Globus pallidus (tissue), 1 donor: ENCODE measurements at places on chromosomes 1 and 21.

- no peak for DNase-seq
These were observed 37.0 kb downstream of the ARHGEF10L start for GRCh38 chr1:17576519-17576853.

GRCh38 chr1:30919025-30919881 is 10.7 kb upstream of the SDC3 start:
- DNase-seq = no peak

- no peak for DNase-seq
These were observed 33.5 kb downstream of the CYYR1 start for GRCh38 chr21:26539566-26539965.

DNA sequence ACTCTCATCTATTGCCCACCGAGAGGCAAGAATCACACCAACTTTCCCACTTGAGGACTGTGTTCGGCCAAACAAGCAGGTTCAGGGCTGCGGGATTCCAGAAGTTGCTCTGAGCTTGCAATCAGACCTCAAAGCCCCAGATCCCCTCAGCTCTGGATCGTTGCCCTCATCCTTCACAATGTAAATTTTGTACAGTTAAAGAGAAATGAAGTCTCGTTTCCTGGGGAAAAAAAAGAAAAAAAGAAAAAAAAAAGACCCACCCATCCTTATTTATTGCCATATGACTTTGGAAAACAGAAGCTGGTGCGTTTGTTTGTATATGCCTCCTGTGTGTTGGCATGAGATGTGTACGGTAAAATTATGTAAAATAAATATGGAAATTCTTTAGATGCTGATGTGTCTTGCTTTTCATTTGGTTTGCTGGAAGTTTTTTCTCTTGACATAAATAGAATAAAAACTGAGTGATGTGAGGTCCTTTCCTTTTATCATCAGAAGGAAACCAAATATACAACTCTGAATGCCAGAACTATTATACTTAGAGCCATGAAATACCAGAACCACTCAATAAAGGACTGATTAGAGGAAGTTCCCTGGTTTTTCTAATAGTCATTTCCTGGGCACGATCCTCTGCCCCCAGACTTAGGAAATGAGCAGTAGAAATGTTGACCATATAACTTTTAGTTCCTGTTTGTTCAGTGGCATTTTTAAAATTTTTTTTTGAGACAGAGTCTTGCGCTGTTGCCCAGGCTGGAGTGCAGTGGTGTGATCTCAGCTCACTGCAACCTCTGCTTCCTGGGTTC is 48.7 kb downstream of the LHX4 start:
- peak; percentile 20 for DNase-seq

- DNase-seq = no peak
These were observed 829 bp downstream of the ALX3 start for GRCh38 chr1:110069404-110070281.

- DNase-seq = no peak
These were observed 161.7 kb downstream of the ROR1 start for GRCh38 chr1:63935553-63935952.

DNA sequence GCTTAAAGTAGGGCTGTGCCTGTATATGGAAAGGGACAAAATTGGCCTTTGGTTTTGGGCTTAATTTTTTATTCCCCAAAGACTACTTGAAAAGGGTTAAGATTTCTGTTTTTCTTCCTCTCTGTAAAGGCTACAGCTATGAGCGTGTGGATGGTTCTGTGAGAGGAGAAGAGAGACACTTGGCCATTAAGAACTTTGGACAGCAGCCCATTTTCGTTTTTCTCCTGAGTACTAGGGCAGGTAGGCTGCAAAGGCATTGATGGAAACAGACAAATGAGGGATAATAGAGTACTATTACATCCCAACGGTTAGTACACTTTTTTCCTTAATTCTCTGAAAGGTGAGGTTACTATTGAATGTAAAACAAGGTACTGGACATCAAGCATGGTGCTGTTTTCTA is 29.6 kb downstream of the CHD1L start:
- DNase-seq = no peak

DNA sequence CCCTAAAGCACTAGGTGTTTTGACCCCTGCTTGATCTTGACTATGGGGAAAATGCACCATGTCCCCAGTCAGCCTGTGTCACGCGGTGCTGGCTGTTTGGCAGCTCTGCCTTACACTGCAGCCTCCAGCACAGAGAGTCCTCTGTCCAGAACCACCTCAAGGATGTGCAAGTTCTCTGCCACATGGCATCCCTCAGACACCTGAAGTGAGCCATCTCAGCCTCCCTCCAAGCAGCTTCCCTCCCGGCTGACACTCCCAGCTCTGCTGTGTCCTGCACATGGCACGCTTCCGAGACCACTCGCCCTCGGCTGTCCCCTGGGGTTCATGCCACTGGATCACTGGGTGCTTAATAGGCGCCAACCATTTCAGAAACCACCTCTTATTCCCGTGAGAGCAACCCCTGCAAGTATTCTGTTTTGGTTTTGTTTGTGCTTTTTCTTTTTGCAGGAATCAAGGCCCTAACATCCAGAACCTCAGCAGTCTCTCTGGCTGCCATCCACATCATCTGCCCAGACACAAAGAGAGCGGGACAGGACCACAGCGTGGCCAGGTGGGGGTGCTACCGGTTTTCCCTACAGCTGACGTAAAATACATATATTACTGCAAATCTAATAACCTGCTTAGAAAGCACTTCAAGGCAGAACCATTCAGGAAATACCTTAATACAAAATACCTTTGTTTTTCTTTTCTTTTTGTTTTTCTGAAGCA is 45.7 kb downstream of the CAPZB start:
- DNase-seq = peak; percentile 81

DNA sequence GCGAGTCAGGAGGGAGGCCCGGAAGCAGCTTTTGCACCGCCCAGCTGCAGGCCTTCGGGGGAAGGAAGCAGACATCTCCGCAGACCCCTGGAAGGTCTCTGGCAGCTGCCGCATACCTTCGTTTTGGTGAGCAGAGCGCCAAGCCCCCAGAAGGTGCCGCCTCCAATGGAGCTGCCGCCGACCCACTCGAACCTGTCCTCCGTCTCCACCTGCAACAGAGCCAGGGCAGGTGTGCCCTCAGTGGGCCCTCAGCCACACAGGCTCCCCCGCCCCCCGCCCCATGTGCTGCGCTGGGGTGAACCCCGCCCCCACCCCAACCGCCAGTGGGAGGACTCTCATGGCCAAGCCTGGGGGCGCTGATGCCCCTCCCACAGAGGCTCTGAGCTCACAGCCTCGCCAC is 6.2 kb downstream of the PANK4 start:
- no peak for DNase-seq

- DNase-seq = no peak
These were observed 186.4 kb downstream of the FMN2 start for GRCh38 chr1:240278082-240278481.

- DNase-seq = no peak
These were observed 20.4 kb downstream of the USP33 start for GRCh38 chr1:77739235-77739634.

DNA sequence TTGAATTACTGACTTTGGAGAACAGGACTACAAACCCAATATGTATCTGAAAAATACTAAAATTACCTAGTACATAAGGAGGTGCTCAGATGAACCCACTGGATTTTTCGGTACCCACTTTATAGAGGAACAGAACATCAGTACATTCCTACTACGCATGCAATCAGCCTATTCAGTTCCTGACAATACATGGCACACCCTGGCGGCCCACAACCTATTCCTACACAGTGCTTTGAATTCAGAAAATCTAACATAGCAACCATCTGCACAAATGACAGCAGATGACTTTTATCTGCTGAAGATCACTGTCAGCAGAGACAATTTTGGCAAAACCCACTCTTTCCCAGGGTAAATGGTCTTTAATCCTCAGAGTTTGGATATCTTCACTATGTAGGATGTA is 257.1 kb upstream of the GREM2 start:
- no peak for DNase-seq

GRCh38 chr1:28470146-28470545 is 35.7 kb upstream of the RCC1 start:
- DNase-seq = no peak

DNA sequence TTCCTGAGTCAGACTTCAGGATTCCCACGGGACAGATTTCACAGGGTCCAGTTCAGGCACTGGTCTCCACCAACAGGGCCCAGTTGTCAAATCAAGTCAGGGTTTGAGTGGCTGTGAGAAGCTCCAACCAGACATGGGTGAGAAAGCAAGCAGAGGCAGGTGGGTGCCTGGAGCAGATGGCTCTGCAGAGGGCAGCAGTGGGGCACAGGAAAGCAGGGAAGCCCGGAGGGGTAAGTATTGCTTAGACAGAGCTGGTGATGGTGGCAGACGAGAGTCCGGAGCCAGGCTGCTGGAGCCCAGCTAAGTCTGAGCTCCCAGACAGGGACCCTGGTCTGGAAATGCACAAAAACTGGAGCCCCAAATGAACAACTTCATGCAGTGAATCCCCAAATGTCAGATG is 40.4 kb downstream of the RIMS3 start:
- no peak for DNase-seq

DNA sequence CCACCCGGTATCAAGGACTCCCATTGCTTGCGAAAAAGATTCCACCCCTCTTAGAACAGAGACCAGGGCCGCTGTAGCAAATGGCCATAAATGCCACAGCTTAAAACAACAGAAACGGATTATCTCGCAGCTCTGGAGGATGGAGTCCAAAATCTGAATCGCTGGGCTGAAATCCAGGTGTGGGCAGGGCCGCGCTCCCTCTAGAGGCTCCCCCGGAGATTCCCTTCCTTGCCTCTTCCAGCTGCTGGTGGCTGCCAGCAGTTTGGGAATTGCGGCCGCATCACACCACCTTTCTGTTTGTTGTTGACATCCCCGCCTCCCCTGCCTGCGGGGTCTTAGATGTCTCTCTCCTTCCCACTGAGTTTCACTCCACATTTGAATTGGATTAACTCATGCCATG is 15.6 kb downstream of the PDE9A start:
- DNase-seq = no peak

DNA sequence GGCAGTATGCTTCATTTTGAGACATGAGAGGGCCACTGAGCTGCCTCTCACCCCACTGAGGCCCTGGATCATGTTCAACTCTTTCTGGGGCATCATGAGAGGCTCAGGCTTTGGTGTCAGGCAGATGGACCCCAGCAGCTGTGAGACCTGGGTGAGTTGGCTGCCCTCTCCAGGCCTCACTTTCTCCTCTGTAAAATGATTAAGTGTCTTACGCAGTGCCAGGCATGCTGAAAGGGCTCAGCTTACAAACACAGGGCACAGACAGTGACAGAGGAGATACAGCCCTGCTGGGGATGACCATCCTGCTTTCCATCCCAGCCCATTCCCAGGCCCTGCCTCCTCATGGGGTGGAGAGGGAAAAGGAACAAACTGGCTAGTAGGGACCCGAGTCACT is 387.4 kb downstream of the MATN1 start:
- DNase-seq = no peak

DNA sequence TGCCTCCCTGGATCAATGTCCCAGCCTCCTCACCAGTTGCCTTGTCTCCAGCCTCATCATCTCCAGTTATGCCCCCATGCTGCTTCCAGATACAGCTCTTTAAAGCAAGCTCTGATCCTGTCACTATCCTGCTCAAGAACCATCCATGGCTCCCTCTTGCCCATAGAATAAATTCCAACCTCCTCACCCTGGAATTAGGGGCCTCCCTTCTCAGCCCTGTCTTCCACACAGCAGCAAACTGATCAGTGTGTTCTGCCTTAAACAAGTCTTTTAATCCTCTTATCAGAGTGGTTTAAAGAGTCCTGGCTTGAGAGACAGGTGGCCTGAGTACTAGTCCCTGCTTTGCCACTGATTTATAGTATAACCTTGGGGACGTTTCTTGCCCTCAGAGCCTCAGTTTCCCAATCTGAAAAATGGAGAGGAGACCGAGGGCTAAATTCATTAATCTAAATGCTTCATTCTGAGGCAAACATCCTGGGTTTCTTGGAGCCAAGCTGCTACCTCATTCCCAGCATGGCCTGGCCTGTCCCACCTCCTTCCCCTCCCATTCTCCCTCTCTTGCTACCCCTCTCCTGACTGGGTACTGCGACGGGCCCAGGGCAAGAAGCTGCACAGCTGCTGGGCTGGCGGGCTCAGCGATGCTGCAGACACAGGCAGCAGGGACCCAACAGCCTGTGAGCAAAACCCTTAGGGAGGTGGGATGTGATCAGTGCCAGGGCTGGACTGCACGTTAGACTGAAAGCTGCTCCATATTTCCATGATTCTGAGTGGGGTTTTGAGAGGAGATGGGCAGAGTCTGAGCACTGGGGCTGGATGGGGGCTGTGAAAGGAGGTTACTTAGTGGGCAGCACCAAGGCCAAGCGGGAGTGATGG is 221.4 kb downstream of the PTPRU start:
- no peak for DNase-seq

GRCh38 chr1:217026531-217026930 is 303.3 kb upstream of the ESRRG start:
- no peak for DNase-seq

GRCh38 chr1:229942501-229942900 is 124.5 kb upstream of the GALNT2 start:
- no peak for DNase-seq

DNA sequence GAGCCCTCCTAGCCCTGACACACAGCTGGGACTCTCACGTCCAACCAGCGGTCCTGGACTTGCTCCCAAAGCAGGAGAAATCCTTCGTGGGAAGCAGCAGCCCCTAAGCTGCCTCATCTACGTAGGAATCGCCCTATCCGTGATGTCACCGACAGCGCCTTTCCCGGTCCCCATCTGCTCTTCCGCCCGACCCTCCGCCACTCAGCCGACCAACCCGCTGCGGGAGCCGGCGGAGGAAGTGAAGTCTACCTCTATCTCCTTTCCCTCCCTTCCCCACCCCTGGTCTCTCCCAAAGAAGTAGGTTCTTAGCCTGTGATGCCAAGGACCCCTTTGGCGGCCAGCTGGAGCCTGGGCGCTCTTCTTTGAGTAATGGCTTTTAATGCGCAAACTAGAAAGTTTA is 272.1 kb downstream of the FAM72C start:
- DNase-seq = no peak

DNA sequence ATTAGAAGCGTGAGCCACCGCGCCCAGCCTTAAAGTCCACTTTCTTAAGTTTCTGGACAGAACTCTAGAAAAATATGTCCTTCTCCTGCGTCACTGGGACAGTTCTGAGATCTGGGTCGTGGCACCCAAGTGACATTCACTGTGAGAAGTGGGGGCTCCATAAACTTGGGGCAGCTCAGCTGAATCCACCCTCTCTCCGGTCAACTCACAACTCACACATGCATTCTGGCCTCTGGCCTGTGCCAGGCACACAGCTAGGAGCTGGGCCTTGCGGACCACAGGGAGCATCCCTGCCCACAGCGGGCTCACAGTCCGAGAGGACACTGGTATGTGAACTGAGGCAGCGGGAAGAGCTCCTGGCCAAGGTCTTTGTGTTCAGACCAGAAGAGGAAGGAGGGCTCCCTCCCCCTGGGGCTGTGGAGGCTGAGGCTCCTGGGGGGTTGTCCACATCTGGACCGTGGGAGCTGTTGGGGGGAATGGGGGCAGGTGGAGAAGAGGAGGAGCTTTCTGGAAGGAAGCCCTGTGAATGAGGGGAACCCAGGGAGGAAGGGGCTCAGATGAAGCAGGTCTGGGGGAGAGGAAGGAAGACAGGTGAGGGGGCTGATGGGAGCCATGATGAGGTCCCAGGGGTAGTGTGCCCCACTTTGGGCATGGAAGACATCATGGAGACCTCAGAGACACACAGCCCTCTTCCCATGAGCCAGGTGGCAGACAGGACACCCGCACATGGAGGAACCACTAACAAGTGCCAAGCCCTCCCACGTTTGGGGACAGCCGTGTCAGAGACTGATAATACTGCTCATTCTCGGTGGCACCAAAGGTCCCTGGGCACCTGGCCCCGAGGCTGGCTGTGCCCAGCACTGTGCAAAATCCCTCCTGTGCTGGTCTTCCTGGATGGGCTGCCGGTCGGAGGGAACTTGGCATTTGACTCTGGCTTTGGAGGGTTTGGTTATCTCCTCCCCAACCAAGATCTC is 191.0 kb upstream of the VAMP3 start:
- DNase-seq = no peak
